ENCODE measurements at places on chromosomes 6 and 20.

GRCh38 chr6:106518748-106519147 is 110.5 kb downstream of the RTN4IP1 start:
- DNase-seq, result no peak

DNA sequence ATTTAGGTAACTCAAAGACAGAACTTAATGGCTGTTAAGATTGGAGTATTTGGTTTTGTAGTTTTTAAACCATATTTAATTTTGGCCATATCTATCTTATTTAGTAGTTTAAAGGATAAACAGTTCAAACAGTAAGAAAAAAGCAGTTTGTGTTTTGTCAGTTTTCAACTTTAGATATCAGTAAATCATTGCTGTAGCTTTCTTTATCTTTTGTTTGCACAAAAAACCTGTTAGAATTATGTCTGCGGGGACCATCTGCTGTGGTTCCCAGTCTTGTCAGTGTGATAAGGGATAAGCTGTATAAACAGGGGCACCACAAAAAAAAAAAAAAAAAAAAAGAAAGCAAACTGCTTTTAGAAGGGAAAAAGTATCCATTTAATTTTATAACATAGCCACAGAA is 40.9 kb downstream of the CDKAL1 start:
- no peak for DNase-seq

DNA sequence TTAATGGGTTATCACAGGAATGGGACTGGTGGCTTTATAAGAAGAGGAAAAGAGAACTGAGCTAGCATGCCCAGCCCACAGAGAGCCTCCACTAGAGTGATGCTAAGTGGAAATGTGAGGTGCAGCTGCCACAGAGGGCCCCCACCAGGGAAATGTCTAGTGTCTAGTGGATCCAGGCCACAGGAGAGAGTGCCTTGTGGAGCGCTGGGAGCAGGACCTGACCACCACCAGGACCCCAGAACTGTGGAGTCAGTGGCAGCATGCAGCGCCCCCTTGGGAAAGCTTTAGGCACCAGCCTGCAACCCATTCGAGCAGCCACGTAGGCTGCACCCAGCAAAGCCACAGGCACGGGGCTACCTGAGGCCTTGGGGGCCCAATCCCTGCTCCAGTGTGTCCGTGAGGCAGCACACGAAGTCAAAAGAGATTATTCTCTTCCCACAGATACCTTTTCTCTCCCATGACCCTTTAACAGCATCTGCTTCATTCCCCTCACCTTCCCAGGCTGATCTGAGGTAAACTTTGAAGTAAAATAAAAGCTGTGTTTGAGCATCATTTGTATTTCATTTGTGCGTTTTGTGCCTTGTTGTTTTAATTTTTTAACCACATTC is 4.4 kb downstream of the HLA-E start:
- no peak for DNase-seq

DNA sequence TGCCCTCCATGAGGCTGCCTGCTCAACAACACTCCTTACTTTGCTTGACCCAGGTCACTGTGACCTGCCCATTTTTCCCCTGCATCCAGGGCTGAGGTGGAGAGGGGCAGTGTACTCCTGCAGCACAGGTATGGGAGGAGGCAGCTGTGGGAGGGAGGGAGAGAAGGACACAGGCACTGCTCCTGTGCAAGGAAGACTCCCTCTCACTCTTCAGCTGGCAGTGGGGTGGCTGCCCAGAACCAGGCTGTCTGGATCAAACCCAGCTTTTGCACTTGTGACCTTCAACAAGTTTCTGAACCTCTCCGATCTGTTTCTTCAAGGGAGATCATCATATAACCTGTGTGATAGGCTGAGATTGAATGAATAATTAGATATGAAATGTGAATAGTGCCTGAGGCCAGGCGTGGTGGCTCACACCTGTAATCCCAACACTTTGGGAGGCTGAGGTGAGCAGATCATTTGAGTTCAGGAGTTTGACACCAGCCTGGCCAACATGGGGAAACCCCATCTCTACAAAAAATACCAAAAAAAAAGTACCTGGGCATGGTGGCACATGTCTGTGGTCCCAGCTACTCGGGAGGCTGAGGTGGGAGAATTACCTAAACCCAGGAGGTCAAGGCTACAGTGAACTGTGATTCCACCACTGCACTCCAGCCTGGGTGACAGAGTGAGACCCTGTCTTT is 14.1 kb downstream of the TGIF2 start:
- DNase-seq, result no peak

GRCh38 chr6:147811913-147812629 is 303.6 kb downstream of the SAMD5 start:
- no peak for DNase-seq

DNA sequence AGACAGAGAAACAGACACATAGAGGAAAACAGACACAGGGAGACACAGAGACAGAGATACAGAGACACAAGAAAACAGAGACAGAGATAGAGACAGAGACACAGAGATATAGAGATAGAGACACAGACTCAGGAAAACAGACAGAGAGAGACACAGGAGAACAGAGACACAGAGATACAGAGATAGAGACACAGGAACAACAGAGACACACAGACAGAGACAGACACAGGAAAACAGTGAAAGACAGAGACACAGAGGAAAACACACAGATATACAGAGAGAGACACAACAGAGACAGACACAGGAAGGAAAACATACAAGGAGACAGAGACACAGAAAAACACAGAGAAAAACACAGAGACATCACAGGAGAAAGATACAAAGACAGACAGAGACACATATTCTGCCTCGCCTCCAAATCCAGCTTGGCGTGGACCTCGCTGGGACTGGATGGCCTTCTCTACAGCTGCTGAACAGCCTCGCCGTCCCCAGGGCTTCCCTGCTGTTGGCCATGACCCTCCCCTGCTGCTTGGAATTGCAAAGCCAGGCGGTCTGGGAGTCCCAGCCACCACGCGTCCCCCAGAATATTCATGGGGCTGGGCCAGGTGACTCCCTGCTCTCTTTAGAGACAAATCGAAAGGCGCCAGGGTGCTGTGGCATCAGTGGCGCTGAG is 36.8 kb downstream of the NTSR1 start:
- no peak for DNase-seq

- no peak for DNase-seq
Observed at GRCh38 chr6:44854712-44855443, 467.4 kb downstream of the CDC5L start.

DNA sequence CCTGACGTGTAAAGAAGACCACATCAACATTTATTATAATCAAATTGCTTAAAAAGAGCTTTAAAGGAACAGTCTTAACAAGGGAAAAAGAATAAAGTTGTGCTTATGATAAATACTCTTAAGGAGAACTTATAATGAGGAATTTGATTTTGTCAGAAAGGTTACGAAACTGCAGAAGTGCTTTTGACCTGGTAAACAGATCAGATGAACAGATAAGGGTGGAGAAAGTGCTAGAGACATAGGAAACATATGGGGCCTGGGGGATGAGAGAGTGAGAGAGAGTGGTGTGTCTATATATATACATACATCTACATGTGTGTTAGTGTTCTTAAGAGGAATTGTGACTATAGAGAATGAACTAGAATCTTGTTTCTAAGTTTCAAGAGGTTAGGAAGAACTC is 186.2 kb upstream of the GJE1 start:
- no peak for DNase-seq

DNA sequence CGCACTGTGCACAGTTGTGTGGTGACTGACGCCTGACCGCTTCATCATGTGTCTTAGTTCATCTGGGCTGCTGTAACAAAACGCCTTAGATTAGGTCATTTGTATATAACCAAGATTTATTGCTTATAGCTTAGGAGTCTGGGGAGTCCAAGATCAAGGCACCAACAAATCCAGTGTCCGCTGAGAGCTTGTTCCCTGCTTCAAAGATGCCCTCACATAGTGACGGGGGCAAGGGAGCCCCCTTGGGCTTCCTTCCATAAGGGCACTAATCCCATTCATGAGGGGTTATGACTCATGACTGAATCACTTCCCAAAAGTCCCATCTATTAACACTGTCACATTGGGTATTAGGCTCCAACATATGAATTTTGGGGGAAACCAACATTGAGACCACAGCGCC is 34.6 kb downstream of the CYP24A1 start:
- no peak for DNase-seq

GRCh38 chr6:132933090-132933489 is 118.7 kb downstream of the RPS12 start:
- peak; percentile 97 for DNase-seq

DNA sequence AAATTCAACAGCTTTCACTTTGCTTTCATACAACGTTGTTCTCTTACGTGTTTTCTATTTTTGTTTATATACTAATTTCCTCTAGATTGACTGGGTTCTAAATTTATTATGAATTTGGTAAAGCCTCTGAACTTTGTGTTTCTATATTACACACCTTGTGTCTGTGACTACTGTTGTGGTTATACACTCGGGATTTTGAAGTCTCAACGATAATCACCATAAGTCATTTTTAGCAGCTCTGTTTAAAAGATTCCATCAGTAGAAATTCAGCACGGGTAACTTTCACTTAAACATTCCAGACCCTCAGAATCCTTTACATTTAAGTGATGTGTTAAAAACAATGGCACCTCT is 31.8 kb upstream of the HBS1L start:
- no peak for DNase-seq

DNA sequence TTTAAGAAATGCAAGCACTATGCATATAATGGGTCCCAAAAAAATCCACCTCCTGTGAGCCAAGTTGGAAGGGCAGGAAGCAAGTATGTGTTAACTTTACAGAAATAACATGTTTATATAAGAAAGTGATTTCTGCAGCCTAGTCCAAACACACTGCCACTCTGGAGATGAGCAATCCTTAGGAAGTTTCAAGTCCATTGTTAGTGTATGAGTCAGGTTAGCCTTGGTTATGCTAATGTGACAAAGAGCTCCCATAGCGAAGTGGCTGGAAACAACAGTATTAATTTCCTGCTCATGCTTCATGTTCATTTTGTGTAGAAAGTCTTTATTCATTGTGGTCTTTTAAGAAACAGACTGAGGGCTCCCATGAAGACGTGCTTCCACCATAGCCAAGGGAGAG is 121.4 kb downstream of the TBXT start:
- peak; percentile 24 for DNase-seq

- DNase-seq, result no peak
Observed at GRCh38 chr6:13764996-13765395, 49.4 kb downstream of the MCUR1 start.

DNA sequence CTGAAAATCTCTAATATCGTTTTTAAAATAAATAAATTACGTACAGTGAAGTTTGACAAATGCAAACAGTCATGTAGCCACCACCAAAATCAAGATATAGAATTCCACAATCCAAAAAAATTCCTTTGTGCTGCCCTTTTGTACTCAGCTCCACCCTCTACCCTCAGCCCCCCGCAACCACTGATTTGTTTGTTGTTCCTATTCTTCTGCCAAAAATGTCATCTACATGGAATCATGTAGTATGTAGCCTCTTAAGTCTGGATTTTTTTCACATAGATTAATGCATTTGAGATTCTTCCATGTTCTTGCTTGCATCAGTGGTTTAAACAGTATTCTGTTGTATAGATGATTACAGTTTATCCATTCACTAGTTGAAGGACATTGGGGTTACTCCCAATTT is 8.5 kb upstream of the REPS1 start:
- DNase-seq, result no peak

DNA sequence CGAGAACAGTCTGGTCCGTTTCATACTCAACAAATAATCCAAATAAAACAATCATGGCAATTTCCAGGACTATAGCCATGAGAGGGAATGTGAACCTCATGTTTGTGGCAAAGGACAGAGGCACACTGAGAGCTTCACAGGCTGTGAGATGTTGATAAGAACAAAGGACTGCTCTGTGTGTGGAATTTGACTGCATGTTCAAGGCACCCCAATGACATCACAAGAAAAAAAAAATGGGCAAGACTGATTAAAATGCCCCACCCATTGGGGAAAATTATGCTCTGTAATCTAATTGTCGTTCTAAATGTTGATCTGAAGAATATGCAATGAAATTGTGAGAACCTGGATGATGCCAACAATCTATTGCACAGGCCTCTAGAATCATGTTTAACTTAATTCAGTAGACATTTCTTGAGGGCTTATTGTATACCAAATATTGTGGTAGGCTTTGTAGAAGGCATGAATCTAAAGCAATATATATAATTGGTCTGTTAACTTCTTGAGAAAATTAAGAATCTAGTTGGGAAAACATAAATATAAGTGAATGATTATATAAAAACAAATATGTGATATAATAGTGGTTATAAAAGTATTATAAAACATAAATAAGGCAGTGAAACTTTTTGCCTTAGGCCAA is at the start of gene RHAG:
RHAG (minus strand) TSS at position 127 of the 637 bp plus-strand sequence; CDS start at position 100, 27 bp downstream.
- DNase-seq, result no peak

DNA sequence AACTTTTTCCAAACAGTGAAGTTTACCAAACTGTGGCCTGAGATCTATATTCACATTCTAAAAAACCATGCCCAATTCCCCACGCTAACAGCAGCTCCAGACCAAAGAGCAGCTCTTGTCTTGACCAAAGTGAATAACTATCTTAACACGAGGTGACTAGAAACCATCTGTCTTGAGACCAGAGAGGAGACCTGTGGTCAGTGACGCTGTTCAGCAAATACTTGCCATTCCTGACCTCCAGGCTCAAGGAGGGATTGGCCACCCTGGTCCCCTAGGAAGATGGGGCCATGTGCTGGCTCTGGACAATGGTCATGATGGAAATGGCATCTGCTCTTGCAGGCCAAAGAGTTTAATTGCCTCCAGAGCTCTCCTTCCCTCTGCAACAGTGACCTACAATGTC is 104.4 kb upstream of the CD93 start:
- DNase-seq, result no peak

DNA sequence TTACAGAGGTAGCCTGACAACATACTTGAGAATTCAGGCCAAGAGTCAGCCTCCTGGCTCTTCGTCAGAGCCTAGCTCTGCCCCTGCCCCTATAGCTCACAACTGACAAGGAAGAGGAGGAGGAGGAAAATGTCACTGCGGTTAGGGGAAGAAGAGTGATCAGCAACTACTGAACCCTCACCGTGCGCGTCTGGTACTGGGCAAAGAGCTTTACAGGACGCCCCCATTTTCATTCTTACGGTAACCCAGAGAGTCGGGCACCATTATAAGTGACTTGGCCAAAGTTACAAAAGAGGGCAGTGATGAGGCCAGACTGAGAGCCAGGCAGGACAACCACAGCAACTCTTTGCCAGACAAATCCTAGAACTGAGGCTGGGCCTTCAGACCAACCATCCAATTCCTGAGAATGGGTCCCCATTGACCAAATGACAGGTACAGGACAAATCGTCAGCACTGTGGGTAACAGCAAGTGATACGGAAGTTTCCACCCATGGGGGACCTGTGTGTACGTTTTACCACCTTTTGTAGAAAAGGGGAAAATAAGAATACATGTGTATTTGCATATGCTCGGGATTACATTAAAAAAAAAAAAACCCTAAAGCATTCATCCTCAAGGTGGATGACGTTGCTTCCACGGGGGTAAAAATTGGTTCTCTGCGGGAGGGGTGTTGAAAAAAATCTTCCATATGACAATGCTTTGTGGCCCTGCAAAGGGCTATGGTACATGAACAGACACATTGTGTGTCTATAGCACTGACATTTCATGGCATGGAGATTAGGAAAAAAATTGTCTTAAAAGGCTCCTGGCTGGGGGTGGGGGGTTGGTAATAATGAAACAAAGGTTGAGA is 118.0 kb downstream of the NFATC2 start:
- no peak for DNase-seq

GRCh38 chr20:10982692-10983091 is 308.9 kb upstream of the JAG1 start:
- no peak for DNase-seq

GRCh38 chr6:158764183-158764849 is 54.9 kb downstream of the EZR start:
- DNase-seq, result no peak

- no peak for DNase-seq
Observed at GRCh38 chr6:16092990-16093389, 35.9 kb upstream of the MYLIP start.

GRCh38 chr6:118335325-118335816 is 212.7 kb upstream of the PLN start:
- DNase-seq, result no peak

Data from HAP-1 (cell line).